Ovary (tissue), 10 donors: ENCODE measurements at places on chromosomes 2 and 18. TPM values are rescaled to one million over a fixed set of nuclear protein-coding genes. Genes with fewer than 3 reads are reported as not detected.

DNA sequence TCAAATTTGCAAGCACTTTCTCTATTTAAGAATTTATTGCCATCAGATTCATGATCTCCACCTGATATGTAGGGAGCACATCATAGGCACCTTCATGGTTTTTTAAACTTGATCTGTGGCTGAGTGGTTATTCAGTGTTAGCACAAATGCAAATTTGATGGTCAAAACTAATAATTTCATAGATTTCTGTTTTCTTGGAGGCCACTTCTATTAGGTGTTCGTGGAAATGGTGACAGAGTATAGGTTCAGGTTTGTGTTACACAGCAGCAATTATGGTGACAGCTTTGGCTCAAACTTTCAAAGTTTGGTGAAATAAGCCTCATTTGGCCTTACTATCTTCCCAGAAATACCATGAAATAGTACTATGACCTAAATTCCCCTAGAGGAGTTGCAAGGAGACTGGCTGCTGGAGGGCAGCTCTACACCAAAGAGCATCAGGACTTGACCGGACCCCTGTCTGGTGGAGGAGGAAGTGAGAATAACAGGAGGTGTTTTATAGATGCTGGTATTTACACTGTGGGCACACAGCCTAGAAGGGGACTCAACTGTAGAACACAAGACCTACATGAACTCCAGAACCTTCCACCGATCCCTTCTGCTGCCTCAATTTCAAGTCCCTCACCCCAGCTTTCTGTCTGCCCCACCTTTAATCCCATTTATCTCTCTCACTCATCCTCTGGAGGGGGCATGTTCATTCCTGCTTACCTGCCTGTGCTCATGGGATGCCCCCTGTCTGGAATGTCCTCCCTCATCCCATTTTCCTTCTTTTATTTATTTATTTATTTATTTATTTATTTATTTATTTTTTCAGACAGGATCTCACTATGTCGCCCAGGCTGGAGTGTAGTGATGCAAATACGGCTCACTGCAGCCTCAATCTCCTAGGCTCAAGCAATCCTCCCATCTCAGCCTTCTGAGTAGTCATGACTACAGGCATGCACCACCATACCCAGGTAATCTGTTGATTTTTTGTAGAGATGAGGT lies 132.9 kb upstream of the SIX2 start:
- no peak for DNase-seq

- DNase-seq: no peak
Observed at GRCh38 chr18:45940724-45941123, 26.4 kb downstream of the EPG5 start.

GRCh38 chr2:237035781-237036475 lies 49.8 kb upstream of the COPS8 start:
- no peak for DNase-seq

DNA sequence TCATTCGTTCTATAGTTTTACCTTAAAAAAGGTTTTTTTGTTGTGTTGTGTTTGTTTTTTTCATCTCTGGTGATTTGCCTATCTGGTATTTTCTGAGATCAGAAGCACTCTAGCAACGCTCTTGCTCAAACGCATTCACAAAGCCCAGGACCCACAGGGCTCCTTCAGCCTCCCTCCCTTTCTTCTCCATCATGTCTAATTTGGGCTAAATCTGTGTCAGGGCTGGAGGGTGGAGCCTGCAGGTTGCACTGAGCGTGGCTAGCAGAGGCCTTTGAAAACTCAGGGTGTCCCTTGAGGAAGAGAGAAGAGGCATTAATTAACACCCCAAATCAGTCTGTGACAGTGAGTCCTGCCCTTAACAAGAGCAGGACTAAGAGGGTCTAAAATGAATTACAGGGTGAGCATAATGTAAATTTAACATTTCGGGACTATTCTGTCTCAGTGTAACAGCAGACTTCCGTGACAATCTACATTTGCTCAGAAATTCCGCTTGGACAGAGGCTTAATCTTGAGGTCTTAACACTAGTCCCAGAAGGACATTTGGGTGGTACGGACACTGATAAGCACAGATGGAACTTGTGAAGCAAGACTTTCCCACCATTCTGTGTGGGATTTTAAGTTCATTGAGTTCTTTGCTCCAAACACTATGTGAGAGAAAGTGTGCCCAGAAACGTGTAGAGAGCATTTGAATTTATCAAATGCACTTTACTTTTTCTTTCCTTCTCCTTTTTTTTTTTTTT lies 174.4 kb upstream of the APCDD1 start:
- DNase-seq: no peak

- no peak for DNase-seq
Observed at GRCh38 chr2:135954020-135954601, 31.3 kb downstream of the DARS1 start.

Gene REG3G
- 0.08 TPM for polyA plus RNA-seq

Gene VWA3B
- 1.1 TPM for polyA plus RNA-seq

Gene GATA6
- 54.0 TPM for polyA plus RNA-seq
